ENCODE measurements at places on chromosomes 6 and 20. TPM values are rescaled to one million over a fixed set of nuclear protein-coding genes. Genes with fewer than 3 reads are reported as not detected.

DNA sequence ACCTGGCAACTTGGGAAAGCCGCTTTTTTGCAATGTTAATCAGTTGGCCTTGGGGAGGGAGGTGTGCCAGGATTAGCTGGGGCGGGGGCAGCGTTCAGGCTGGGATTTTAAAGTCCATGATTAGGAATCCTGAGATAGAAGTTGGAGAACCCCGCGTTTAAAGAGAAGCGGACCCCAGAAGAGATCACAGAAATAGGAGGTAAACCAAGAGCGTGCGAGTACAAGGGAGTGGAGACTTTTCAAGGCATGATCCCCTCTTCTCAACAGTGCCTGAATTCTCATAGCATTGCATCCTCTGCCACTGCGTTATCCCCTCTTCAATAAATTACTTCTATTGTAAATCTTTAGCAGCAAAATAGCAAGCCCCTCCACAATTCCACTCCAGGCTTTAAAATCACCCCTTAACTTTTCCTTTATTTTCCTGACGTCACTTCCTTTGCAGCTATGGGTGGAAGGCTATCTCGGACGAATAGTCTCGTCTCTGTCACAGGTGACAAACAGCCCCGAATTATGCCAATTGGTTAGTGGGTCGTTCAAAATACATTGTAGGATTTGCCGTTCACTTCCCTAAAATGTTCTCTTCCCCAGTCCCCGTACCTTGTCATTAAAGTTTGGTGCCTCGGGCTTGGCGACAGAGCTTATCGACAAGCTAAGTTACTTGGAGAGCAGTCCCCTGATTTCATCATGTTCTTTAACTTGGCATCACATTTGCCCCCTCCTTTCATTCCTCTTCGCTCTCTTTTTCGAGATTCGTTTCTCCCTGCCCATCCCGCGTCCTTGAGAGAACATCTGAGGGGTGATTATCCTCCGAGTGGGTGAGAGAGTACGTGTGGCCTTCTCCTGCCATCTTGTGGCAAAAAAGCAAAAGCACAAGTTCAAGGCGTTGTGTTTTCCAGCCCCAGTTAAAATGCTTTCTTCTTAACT, 17.1 kb downstream of the OR2B2 start:
- DNase-seq: no peak

DNA sequence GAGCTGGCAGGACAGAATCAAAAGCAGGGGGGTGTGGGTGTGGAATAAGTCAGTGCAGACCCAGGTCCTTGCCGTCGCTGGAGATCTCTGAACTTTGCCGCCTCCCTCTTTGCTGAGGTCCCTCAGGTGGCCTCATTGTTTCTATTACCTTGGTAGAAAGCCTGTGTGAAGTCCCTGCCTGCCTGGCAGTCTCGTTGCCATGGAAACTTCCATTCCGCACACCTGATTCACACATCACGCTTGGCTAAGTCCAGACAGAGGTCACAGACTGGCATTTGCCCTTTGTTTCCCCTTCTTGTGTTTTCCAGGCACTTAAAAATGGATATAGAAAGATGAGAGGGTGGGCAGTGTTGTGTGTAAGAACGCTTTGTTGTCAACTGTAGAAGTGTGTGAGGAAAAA, 260.6 kb downstream of the PRL start:
- DNase-seq: no peak

Gene AIF1
- 15.5 TPM for total RNA-seq

DNA sequence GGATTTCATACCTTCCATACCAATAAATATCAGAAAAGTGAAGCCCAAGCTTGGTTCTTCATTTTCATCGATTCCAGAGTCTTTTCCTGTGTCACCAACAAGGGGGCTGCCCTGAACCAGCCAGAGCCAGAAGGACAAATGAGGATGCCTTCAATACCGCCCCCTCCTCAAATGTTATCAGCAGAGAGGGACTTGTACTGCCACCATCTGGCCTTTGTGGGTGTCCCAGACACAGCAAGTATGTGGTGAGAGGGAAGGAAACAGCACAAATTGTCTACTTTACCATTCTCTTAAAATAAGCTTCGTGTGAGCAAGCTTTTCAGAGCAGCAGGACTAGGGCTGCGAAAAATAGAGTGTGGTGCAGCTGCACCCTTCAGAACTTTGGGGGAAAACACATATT, 165.3 kb downstream of the SOBP start:
- DNase-seq: no peak

Gene MYL9
- 1,967 TPM for total RNA-seq

DNA sequence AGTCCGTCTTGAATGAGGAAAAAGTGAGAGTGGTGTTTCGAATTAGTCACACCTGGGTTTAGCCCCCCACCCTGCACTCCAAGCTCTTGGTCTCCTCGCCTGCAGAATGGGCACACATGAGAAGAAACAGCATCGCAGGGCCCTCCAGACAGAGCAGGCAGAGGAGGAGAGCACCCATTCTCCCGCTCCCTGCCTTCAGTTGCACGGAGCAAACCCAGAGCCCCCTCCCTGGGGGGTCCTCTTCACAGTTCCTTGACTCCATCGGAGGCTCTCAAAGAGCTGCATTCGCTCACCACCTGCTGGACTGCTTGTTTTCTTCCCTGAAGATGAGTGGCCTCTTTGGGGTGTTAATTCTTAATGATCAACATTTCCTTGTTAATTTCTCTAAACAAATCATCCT, 5.1 kb downstream of the CST7 start:
- DNase-seq: no peak

DNA sequence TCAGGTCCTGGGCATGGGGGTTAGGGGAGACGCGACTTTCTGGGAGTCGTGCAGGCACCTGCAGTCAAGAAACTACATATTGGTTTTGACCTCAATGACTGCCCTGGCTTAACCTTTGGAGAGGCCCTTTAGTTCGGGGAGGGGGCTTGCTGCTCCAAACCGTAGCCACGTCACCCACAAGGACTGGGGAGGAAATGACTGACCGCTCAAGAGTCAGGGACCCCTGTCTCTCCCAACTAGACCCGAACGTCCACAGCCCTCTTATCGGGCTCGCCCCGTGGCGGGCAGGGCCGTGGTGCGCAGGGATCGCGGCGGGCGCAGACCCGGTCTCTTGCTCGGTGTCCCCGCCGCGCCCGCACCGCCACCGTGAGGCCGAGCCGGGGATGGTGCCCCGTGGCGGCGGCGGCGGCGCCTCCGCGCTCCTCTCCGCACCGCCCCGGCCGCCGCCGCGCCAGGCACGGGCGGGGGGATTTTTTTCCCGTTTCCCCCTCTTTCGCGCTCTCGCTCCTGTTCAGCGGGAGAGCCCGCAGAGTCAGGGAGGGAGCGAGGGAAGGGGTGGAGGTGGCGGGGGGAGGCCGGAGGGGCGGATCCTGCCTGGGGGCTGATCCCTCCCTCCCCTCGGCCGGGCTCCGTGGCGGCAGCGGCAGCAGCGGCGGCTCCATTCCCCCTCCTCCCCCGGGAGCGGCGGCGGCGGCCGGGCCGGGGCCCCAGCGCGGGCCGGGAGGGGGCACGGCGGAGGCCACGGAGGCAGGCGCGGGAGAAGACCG, at the start of gene BRPF3:
Gene BRPF3, plus strand, starts transcription at position 632 of the 767 bp plus-strand sequence. CDS start 3,579 bp downstream, outside the sequence.
- peak; percentile 88 for DNase-seq

Gene FAM217A
- total RNA-seq: not detected

DNA sequence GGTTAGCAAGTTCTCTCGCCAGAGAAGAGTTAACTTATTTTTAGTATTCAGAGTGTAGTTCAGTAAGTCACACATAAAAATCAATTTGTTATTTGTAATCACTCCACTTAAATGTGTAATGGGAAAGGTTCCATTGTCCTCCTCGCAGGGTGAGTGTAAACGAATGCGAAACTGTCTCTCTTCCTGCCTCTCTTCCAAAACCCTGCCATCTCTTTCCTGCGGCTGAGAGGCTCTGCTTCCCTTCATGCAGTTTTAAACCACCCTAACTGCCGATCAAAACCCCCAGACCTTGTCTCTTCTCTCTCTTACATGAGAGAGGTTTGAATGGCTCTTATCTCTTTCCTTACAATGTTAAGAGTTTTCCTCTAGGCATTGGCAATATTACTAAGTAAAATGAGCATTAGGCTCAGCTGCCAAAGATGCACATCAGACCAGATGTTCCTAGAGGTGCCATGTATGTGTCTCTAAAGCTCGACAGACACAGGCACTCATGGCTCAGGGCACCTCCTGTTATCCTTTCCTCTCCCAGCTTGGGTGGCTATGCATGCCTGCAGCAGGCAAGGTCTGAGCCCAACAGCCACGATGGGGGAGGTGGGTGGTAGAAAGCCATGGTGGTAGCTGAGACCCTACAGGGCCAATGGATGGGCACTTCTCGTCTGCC, 91.2 kb downstream of the JARID2 start:
- no peak for DNase-seq

GRCh38 chr6:97174471-97174870, 108.5 kb downstream of the MMS22L start:
- DNase-seq: no peak

GRCh38 chr6:14051355-14051754, 66.2 kb upstream of the CD83 start:
- no peak for DNase-seq

DNA sequence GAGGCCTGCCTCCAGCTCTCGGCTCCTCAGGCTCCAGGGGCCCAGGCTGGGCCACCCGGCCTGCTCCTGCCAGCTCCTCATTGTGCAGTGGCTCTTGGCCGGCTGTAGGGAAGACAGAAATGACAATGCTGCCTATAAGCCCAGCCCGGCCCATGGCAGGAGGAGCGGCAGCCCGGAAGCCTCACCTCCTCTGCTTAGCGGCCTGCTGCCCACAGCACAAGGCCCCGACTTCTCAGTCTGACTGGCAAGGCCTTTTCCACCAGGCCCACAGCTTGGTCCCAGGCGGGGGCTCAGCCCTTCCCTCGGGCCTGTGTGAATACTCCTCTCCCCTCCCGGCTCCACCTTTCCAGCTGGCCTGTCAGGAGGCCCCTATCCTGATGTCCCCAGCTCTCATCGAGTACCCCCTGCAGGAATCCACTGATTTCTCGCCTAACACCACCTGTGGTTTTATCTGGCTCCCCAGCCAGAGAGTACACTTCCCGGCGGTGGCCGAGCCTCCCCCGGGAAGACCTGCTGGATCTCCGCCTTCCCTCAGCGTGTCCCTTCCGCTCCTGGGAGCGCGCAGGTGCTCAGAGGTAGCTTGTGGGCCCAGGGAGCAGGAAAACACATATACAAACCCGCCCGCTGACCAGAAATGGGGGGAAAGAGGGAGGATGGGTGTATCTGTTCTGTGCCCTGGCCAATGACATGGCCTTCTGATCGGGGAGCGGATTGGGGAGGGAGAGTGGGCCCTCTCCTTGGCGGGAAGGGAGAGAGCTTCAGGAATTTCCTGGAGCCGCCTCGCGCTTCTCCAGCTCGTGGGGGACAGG, 963 bp downstream of the DDRGK1 start:
- DNase-seq: no peak

DNA sequence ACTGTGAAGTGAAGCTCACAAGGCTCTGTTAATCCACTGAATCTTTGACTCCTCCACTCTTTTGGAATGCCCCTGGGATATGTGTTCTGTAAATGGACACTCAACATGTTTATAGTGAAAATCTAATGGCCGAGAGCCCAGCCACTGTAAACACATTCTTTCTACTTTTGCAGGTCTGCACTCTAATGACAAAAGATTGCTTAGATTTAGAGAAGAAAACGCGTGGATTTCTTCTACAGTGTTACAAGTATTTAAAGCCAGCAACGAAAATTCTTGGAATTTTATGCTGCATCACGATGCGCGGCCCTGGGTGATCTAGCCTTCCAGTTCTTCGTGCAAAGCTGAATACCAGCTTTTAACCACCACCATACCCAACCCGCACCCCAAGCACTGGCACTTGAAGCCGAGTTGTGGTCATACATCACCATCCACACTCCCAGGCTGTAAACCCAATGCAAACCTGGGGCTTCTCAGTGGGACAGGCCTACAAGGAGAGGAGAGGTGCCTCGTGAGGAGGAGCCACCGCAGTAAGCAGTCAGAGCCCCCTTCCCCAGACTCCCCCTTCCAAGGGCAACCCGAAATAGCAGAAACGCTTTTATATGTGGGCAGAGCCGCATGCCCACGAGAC, 3.7 kb upstream of the FOXO3 start:
- DNase-seq: no peak

- no peak for DNase-seq
Measured at GRCh38 chr20:43710370-43711044, 16.3 kb downstream of the GTSF1L start.

GRCh38 chr20:3405139-3405538, 2.3 kb downstream of the DNAAF9 start:
- no peak for DNase-seq

DNA sequence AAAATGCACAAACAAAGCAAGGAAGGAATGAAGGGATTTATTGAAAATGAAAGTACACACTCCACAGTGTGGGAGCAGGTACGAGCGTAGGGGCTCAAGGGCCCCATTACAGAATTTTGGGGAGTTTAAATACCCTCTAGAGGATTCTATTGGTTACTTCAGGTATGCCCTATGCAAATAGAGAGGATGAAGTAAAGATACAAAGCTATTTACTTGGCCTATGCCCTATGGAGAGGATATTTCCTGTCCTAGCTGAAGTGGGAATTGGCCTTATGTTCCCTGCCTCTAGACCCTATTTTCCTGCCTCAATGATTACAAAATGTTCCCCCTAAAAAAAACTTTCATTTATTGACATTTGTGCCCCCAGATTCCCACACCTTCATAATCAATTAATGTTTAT, 59.7 kb upstream of the ASIP start:
- DNase-seq: no peak

Gene VPS16
- 15.8 TPM for total RNA-seq

Gene SSTR4
- total RNA-seq: not detected
